ENCODE measurements at places on chromosomes 2 and 18.

GRCh38 chr2:7937082-7937481 is 744.8 kb upstream of the ID2 start:
- DNase-seq: no peak

DNA sequence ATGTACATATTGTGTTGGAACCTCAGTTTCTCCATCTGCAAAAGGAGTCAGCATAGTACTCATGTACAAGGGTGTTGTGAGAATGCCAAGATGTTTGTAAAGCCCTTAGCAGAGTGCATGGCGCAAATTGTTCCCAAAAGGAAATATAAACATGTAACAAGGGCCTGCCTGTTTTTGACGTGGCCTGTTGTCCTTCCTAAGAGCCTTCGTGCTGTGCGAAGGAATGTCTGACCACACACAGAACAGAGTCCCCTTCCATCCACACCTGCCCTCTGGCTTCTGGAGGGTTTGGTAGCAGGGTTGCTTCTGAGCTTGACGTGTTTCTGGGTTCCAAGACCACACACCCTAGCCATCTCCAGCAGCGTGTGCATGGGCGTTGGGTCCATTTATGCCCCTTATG is 34.9 kb downstream of the CABLES1 start:
- DNase-seq: no peak

- DNase-seq: no peak
Measured at GRCh38 chr2:62116983-62117382, 78.9 kb upstream of the B3GNT2 start.

- no peak for DNase-seq
Measured at GRCh38 chr18:35192415-35192814, 48.4 kb upstream of the ZNF397 start.
